CD4-positive, alpha-beta T cell treated with Interleukin-4 for 4 hours (primary cell): ENCODE measurements at places on chromosomes 7 and 10.

- DNase-seq = no peak
These were observed 32.5 kb upstream of the ZNF107 start for GRCh38 chr7:64633401-64633800.

DNA sequence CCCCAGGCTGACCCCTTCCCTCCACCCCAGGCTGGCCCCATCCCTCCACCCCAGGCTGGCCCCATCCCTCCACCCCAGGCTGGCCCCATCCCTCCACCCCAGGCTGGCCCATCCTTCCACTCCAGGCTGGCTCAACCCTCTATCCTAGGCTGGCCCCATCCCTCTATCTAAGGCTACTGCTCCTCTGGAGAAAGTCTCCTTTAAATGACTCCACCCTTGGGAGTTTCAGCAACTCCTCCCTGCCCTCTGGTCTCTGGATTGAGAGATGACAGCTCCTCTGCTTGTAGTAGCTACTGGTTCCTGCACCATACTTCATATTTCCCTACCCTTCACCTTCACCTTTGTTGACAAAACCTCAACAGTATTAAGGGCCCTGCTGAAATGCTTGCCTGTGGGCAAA lies 8.5 kb downstream of the PRLHR start:
- no peak for DNase-seq

DNA sequence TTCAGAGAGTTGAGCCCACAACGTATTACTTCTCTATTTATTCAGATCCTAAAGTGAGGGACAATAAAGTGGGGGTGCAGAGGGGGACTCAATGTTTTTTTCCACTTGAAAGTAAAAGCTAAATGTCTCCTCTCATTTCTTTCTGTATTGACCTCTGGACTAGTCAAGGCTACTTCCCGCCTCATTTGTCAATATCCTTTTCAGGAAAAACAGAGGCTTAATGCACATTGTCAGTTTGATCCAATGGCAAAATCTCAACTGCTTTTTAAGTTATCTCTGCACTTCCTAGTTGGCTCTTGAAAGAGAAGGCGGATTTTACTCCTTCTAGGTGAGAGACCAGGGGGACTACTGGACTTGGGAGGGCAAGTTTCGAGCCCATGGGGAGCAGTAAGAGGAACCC lies 56.4 kb downstream of the HIPK2 start:
- no peak for DNase-seq

GRCh38 chr7:84224505-84224904 lies 29.9 kb upstream of the SEMA3A start:
- DNase-seq = no peak
